Common myeloid progenitor, CD34-positive (primary cell): ENCODE measurements at places on chromosomes 4 and X.
A peak's percentile ranks its signal among the peaks of the same experiment; 100 is the strongest.

DNA sequence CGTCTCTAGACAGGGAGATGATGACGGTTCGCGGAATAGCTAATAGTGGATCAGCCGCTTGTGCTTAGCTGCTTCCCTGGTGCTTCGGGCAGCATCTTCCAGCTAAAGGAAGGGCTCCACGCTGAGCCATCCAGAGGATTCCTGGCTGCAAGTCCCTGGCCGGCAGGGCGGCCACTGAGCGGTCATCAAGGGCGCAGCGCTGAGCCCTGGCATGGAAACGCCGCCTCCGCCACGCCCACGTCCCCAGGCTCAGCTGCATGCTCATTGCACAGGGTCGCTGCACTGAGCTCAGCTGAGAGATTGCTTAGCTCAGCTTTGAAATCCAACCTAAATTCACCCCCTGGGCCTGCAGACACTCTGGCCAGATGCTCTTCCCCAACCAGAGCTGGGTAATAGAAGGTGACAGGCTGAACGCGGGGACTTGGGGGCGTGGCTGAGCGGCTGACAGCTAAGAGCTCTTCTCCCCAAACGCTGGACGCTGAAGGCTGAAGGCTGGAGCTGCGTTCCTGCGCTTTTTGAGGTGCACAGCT is 118.2 kb upstream of the KIT start:
- peak; percentile 65 for DNase-seq

DNA sequence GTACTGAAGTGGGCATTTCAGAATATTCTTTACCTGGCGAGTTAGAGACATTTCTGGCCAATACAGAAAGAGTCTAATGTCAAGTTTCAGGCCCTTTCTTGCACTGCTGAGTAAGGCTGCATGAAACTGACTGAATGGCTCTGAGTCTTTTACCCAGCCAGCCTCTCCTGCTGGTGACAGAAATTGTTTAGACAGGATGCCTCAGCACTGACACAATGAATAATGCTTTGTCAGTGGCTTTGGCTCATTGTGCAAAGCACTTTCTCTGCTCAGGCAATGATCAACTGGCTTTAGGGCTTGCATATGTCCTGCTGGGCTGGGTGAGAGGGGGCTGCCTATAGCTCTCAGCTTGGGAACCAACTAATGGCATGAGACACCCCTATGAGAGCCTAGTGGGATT is 45.5 kb downstream of the CLNK start:
- DNase-seq, result no peak

DNA sequence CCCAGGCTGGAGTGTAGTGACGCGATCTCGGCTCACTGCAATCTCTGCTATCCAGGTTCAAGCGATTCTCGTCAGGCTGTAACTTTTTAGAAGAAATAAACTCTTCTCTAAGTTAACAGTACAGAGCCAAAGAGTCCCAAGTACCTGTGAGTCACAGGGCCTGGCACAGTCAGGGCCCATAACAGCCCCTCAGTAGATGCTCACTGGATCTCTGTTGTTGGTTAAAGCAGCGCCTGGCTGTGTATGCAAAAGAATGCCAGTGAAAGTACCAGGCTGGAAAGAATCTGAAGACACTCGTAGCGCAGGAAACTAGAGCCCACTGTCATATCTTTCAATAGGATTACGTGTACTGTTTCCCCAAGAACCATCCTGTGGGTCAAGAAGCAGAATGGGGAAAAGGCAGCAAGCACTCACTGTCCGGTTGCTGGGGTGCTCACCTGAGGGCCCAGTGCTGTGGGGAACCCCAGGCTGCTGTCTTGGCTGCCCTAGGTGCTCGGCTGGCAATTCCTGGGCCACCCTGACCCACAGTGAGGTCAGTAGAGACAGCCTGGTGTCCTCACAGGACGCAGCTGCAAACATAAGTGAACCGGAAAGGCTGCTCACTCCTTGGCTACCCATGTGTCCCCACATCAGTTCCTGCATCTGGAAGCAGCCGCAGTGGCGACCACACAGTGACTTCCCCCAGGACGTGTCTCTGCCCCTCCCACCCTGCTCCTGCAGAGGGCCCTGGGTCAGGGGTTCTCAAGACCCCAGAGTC is 3.1 kb upstream of the SLBP start:
- DNase-seq, result peak; percentile 64

GRCh38 chrX:75131973-75132627 is 24.0 kb downstream of the ABCB7 start:
- DNase-seq, result no peak

DNA sequence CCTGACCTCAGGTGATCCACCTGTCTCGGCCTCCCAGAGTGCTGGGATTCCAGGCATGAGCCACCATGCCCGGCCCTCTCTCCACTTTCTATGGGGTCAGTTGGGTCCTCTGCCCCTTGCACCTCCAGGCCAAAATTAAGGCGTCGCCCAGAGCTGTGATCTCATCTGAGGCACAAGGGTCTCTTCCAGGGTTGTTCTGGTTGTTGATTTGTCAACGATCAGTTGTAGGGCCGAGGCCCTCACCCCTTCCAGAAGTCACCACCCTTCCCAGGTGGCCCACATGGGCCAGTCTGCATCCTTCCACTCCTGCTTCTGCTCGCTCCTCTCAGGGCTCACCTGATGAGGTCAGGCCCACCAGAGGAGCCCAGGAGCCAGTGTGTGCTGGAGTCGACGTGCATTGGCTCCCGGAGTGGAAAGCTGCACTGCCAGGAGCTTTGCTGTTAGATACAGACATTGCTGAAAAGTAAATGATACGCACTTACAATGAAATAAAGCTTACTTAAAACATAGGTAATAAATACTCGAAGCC is 14.3 kb upstream of the TMEM271 start:
- no peak for DNase-seq

DNA sequence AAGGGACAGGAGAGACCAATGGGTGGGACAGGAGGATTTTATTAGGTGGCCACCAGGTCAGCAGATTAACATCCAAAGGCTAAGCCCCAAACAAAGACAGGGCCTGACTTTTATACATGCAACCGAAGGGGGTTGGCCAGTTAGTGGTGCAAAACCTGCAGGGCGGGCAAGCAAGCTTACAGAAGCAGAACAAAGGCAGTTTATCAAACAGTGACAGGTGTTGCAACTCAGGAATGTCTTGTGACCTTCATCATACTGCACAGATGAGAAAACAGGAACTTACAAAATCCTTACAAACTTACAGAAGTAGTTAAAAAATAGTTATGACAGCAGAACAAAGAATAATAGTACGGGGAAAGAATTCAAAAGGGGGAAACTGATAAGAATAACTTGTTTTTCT is 708.1 kb downstream of the GLUD2 start:
- no peak for DNase-seq

- DNase-seq, result peak; percentile 1
Measured at GRCh38 chr4:16450724-16451123, 224.5 kb upstream of the TAPT1 start.
